ENCODE measurements at places on chromosomes 3 and 15. TPM values are rescaled to one million over a fixed set of nuclear protein-coding genes. Genes with fewer than 3 reads are reported as not detected.

GRCh38 chr3:38650248-38650951 lies 913 bp upstream of the SCN5A start:
- DNase-seq = no peak

DNA sequence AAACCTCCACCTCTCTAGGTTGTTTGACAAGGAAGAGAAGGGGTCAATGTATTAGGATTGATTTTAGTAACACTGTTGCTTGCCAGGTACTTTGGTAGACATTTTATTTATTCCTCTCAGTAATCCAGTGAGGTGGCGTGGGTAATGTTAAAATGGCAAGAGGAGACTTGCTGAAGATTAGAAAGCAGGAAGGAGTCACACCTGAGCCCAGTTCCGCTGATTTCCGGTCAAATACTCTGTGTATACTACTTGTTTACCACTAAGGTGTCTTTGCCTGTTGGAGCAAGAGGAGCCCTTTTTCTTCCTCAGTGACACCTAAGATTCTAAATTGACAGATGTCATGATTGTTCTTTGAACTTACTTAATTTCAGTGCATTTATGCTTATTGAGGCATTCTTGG lies 1.7 kb downstream of the OXNAD1 start:
- no peak for DNase-seq

The GOLGA8H gene
- total RNA-seq = 1.5 TPM

- no peak for DNase-seq
These were observed 12.9 kb downstream of the AMOTL2 start for GRCh38 chr3:134361162-134361835.

The SMCO1 gene
- not detected for total RNA-seq

DNA sequence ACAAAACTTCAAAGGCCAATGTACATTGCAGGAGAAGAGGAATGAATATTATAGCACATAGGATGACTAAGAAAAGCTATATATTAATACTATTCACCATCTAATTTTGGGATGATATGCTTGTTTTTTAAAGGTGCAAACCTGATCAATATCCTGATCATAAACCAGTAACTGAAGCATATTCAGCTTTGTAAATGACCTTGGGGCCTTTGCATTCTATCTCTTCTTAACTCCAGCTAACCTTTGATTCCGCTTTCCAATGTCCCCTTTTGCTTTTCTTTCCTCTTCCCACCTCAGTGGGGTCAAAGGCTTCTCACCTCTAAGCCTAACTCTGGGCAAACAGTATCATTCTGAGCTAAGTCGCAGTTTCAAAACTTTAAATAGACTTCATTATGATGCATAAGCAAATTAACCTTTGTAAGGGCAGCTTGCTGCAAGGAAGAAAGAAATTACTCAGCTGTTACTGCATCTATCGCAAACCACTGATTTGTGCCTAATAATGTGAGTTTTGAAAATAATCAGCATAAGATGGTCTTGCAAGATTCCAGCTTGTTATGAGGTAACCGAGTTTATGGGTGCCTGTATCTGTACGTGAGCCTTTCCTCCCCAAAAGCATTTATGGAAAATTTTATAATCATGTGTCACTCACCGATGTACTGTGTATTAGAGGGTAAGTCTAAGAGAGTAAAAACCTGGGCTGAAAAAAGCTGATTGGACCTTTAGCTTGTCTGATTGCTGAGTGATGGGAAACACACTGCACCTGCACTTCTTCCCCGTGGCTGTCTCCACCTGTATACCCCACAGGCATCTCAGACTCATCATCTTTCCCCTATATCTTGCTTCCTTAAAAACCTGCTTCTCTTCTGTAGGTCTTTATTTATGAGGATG lies 116.8 kb downstream of the TPRG1 start:
- no peak for DNase-seq

DNA sequence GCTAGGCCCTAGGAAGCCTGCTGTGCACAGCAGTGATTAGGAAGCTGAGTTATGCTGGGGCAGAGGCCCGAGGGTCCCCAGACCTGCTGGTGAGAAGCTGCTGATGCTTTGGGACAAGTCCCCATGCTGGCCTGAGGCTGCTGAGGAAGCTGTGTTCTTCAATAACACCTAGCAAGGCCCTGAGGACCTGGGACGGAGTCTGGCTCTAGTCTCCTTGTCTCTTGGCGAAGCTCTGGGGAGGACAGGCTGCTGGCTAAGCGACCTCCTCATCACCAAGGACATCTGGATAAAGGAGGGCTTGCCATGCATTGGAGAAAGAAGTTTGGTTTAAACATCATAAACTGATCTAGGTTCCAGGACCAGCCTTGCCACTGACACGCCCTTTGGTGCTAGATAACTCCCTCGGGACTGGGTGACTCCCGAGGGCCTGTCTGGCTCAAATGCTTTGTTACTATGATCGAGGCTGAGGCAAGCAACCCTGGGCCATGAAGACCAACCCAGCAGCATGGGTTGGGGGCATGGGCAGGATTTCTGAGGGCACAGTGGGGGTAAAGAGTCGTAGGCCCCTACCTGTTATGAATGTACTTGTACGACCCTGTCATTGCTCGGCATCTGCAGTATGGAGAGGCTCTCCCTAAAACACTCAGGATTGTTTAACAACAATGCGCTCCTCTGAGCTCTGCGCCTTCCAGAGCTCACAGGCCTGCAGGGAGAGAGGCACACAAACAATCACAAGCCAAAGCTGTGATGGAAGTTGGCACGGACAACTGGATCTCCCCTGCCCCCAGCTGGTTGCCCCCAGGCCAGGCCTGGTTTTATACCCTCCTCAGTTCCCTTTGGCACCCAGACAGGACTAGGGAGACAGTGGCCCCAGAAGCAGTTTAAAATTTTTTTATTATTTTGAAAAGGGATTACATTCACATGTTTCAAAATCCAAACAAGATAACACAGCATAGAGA lies 64.4 kb downstream of the LINGO1 start:
- no peak for DNase-seq

DNA sequence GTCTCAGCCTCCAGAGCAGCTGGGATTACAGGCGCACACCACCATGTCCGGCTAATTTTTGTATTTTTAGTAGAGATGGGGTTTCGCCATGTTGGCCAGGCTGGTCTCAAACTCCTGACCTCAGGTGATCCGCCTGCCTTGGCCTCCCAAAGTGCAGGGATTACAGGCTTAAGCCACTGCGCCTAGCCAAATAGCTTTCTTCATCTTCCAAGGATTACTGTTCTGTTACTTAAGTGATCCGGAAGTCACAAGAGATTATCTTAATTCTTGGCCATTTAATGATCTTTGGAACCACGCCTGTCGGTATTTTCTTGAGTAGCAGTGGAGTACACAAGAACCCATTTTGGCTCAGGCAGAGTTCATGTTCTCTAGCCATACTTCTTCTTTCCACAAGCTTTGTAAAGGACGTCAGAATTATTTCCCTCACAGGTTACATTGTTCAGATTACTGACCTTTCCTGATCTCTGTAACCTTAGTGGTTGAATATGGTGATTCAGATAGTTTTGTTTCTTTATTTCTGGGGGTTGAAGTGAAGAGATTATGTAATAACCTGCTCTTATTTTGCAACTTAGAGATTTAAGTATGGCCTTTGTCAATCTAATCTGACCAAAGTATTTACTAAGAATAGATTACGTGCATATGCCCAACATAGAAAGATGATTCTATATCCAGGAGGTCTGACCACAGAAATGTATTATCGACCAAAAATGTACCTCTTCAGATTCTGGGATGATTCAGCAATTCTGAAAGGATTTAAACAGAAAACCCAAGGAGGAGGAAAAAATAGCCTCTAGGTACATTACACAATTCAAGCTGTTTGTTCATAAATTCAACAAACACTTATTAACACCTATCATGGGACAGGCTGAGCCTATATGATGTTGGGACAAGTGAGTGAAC lies 132.2 kb downstream of the GREM1 start:
- DNase-seq = no peak

- DNase-seq = no peak
These were observed 442.7 kb downstream of the OCA2 start for GRCh38 chr15:27656296-27656987.

The AGTR1 gene
- total RNA-seq = 4.6 TPM

DNA sequence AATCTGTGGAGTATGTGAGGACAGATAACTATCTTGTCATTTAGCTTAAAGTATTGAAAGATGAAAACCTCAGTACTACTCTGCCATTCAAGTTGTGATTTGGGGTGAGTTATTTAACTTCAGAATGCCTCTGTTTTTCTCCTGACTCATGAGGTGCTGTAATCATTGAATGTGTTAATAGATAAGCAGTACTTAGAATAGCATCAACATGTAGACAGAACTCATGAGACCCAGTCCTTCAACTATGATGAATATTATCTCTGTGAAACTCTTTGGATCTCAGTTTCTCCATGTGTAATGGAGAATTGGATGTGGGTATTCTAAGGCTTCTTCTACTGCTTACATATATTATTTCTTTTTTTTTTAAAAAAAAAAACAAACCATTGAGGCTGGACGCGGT lies 431.4 kb downstream of the GRM7 start:
- no peak for DNase-seq

The GOLGA8J gene
- not detected for total RNA-seq

- DNase-seq = peak; percentile 84
These were observed 960 bp upstream of the KLF13 start for GRCh38 chr15:31325595-31326155.

The CCDC39 gene
- not detected for total RNA-seq

The LRRC49 gene
- 28.1 TPM for total RNA-seq

The AAGAB gene
- total RNA-seq = 68.2 TPM

The MYZAP gene
- total RNA-seq = 29.3 TPM

- no peak for DNase-seq
These were observed 65.0 kb downstream of the CCNL1 start for GRCh38 chr3:157094751-157095480.

The ERC2 gene
- 1.1 TPM for total RNA-seq

DNA sequence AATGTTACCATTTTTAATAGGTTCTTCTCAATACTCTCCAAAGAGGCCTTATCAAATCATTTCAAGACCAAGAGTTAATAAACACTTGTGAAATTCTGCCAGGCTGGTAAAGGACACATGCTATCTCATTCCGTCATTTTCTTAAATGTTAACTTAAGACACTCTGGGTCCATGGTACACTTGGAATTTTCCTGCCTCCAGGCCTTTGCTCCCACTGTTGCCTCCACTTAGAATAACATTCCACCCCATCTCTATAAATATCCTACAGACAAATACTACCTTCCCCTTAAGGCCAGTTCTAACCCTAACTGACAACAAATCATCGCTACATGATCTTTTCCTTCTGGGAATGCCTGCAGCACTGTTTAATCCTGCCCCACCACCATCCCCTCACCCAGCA lies 24.1 kb downstream of the MAGI1 start:
- no peak for DNase-seq

DNA sequence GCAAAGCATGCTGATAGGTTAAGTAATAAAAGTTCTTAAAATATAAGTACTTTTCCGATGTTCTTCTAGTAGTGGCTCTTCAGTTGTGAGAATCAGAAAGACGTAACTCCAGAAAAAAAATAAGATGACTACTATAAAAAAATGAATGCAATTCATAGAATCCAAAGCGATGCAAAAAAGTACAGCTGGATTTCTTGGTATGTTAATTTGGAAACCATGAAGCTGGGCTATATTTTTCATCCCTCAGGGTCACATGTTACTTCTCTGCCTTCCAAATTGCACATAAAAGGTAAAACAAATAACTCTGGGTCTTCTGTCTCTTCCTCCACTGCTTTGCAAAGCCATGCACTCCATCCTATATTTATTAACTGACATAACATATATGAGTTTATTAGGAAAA lies 843.9 kb upstream of the DPPA4 start:
- DNase-seq = no peak

The NEK11 gene
- total RNA-seq = 10.2 TPM

The CACNA2D2 gene
- 2.6 TPM for total RNA-seq

DNA sequence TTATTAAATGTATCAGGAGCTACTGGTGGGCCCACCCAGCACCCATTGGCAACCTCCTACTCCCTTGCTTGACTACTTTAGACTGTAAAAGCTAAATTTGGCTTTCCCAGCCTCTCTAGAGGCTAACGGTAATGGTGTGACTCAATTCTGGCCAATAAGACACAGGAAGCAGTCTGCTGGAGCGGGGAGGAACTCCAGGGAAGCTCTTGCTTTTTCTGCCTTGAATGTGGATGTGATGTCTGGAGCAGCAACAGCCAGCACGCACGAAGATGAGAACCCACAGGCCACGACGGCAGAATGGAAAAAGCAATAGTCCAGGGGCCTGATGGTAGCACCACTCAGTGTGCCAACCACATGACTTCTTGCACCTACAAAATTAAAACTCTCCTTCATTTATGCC lies 39.9 kb downstream of the RAB6B start:
- DNase-seq = no peak

The KY gene
- 2.0 TPM for total RNA-seq

All from ureter (tissue), 1 donor.